Smooth muscle cell of the umbilical artery (primary cell): ENCODE measurements at places on chromosomes 3 and 15. TPM values are rescaled to one million over a fixed set of nuclear protein-coding genes. Genes with fewer than 3 reads are reported as not detected.

GAP43 gene
- 0.89 and 14.7 TPM in 2 replicates for total RNA-seq

CCDC13 gene
- total RNA-seq: 0.14 and 0.59 TPM in 2 replicates

GRM7 gene
- not detected in 2 replicates for total RNA-seq

YEATS2 gene
- 35.0 and 50.6 TPM in 2 replicates for total RNA-seq
